ENCODE measurements at places on chromosomes 7 and 10. TPM values are rescaled to one million over a fixed set of nuclear protein-coding genes. Genes with fewer than 3 reads are reported as not detected.

DNA sequence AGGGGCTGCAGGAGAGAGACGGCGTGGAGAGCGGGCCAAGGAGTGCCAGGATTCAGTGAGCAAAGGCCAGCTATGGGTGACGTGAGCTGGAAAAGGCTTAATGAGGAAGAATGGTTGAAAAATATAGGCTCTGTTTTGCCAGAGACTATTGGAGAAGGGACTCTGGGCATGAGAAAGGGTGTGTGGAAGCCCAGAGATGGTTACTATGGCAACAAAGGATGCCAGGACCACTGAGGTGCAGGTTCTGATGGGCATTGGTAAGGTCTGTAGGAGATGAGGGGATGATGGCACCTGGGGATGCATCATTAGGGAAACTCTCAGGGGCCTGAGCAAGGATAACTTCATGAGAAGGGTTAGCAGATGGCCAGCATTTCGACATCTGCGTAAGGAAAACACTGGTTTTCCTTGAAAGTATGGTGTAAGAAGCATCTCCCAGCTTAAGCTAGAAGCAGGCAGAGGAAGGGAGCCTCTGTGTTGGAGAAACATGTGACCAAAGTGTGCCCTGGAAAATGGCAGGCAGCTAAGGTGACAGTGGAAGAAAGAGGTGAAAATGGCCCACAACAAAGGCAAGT is 21.6 kb upstream of the FAM180A start:
- peak; percentile 76 for DNase-seq

DNA sequence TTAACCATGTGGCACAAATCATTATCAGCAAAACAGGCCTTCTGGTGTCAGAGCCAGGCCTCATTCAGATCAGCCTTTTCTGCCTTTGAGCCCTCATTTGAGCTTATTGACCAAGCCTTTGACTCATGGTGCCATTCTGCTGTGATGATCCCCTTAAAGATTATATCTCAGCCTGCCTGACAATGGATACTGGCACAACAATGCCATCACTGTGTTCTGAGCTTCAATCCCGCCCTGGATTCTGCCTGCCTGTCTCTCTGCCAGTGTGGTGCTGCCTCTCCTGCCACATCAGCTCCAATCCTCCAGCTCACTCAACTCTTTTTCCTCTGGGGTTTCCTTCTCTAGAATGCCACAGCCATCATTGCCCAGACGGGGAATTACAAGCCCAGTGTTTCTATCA is 52.6 kb downstream of the SRI start:
- no peak for DNase-seq

DNA sequence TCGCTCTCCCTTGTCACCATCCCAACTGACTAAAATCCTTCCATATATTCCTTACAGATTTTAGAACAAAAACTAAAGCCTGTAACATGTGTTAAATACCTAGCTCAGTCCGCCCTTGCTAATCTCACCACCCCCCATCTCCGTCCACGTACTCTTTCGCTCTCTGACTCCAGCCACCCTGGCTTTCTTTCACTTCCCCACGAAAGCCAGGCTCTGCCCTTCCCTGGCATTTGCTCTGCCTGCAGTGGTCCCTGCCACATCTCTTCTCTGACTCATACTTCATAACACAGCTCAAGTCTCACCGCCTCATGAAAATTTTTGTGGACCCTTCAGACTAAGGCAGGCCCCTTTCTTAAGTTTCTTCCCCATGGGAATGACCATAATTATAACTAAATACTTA is 11.7 kb upstream of the GPAM start:
- no peak for DNase-seq

DNA sequence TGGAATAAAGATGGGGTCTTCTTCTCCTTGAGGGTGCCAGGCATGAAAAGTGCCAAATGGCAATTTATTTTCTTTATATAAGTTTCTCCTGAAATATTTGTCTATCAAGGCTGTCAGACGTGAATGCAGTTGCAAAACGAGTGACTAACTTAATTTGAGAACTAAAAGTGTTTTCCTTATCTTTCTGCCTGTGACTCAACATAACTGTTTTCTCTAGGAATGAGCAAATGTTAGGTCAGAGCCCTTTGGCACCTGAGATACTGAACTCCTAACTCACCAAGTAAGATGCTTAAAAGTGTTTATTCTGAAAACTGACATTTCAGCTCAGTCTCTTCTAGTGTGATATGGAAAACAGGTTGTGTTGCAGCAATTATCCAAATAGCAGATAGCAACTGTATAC is 197.0 kb downstream of the STK31 start:
- DNase-seq: peak; percentile 7

The FRMPD2 gene
- under 0.01 TPM for total RNA-seq

GRCh38 chr10:120931423-120931822 is 80.3 kb downstream of the WDR11 start:
- DNase-seq: no peak

GRCh38 chr7:39733881-39734632 is 110.7 kb downstream of the RALA start:
- DNase-seq: peak; percentile 60

The KLF14 gene
- under 0.01 TPM for total RNA-seq

DNA sequence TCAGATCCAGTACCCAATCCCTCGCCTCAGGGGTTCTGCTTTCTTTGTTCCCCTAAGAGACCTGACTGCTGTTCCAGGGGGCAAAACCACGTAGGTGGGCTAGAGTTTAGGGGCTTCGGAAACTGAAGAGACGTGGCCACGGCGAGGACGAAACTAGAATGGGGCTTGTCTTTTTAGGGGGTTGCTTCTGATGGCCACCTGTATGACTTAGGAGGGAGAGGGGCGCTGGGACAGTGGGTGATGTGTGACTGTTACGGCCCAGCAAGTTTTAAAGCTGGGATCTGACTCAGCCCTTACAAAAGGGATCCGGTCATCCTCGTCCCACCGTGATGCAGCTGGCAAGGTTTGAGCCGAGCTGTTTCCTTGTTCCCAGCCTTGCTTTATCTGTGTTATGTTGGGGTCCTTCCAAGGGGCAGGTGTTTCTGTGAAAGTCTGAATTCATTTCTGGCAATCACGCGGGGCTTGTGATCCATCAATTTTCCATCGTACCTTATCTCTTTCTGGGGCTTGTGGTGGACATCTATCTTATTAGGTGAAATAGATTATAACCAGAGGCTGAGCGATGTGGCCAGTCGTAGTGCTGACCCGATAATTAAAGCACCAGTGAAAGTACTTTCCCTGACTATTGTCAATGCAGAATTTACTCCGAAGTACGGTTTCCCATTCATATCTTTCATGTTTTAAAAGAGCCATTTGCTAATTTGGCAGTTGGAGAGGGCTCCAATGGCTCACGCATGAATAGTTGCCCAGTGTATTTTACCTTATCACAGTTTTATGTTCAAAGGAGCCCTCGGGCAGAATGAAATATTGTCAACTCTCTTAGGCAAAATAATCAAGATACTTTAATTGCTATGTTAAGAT is 830 bp downstream of the MET start:
- DNase-seq: peak; percentile 15

DNA sequence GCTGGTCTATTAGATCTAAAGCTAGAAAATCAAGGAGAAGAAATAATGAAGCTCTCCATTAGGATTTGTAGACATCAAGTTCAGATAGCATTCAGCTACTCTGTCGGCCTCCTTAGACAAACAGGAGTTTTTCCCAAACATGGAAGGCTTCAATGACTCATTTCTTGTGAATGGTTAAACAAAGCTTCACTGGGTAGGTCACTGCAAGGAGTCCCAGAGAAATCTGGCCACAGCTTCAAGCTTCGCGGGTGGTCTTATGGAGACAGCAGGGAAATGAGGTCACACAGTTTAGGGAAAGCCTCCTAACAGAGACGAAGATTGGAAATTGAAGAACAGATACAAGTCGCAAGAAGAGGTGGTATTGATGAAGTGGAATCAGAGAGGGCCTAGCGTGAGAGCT is 22.6 kb upstream of the LRRC72 start:
- DNase-seq: peak; percentile 21

The COBL gene
- not detected for total RNA-seq

GRCh38 chr10:62374862-62375710 is 917 bp downstream of the ZNF365 start:
- no peak for DNase-seq

DNA sequence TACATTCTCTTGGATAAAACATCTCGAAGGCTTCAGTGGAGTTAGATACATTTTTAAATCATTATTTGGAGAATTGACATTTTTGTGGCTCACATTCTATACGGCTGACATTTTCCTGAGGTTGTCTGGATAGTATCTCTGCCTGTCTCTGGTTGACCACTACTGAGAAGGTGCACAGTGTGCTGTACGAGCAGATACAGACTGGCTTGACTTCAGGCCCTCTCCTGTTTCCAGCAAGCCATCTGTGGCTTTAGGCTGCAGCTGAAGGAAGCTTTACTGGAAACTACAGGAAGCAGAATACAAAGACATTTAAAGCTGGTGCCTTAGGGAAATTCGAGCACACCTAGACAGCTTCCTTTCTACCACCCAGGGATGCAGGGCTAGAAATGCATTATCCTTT is 39.3 kb upstream of the RSU1 start:
- DNase-seq: peak; percentile 80

- peak; percentile 5 for DNase-seq
These were observed 888 bp downstream of the SLC18A2 start for GRCh38 chr10:117241541-117242462.

GRCh38 chr10:12750526-12751201 is 250.8 kb downstream of the CCDC3 start:
- no peak for DNase-seq

- no peak for DNase-seq
These were observed 2.1 kb upstream of the SFMBT2 start for GRCh38 chr10:7412928-7413282.

The ANLN gene
- total RNA-seq: 119 TPM

DNA sequence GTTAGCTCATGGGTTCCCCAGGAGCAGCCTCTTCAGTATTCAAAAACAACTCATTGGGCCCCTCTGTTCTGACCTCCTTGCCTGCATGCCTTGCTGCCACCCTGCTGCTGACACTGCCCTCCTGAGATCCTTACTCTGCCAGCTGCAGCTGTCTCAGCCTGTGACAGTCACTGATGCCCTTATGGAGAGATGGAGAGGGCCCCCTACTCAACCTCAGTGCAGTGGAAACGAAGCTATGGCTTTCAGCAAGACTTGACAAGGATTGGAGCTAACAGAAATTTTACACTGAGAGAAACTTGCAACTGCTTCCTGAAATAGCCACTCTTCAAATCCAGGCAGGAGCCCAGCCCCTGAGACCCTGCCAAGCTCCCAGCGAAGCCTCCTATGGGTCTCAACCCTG is 678.3 kb upstream of the C7orf33 start:
- no peak for DNase-seq

DNA sequence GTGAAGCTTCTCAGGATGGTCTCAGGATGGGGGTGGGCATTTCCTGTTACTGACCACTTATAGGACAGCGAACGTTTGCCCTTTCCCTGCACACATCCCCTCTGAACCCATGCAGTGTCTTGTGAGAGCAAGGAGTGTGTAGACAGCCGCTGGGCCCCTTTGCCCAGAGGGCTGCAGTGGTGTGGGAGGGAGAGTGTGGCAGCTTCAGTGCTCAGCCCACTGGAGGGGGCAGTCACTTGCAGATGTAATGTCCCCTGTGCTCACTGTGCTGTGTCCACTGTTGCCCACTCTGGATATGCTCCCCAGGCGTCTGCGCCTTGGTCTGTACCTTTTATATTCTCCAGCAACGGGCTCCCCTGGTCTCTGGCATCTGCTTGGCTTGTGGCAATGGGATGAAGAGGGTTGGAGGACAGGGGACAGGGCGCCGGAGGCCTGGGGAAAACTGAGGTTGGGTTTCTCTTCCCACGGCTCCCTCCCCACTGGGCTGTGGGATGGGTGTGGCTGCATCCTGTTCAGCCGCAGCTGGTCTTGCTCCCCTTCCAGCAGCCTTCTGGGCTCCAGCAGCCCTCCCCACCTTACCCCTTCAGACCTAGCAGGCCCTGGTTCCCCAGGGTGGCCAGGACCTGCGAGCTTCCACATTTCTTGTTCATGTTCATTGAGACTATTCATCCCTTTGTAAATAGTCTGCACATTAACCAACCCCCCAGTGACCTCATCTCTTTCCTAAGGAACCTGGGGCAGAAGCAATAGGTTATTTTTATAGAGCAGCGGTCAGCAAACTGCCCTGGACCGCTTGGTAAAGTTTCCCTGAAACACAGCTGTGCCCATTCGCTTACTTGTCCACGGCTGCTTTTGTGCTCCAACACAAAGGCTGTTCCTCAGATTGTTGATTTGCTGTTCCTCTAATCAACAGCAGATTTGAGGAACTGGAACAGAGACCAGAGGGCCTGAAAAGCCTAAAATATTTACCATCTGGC is 6.1 kb downstream of the ZNF789 start:
- no peak for DNase-seq

The TFR2 gene
- total RNA-seq: 0.43 TPM

The AKR1C3 gene
- total RNA-seq: 16.4 TPM

The ITPRID1 gene
- total RNA-seq: not detected

The ACSM6 gene
- total RNA-seq: not detected

The AGR3 gene
- not detected for total RNA-seq

DNA sequence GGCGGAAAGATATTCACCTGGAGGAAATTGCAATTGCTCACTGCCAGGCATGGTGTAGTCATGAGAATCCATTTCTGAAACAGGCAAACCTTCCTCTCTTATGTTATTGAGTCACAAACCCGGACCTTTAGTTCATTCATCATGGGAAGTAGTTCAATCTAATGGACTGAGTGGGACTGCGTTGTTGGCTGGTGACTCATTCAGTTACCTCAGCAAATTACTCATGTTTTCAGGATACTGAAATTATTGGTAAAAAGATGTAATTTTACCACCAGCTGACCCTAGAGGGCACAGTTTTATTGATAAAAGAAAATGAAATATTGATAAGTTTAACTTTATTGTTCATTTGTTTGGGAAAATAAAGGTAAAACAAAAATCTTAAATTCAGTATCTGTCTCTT is 1194.4 kb upstream of the SORCS1 start:
- peak; percentile 71 for DNase-seq

DNA sequence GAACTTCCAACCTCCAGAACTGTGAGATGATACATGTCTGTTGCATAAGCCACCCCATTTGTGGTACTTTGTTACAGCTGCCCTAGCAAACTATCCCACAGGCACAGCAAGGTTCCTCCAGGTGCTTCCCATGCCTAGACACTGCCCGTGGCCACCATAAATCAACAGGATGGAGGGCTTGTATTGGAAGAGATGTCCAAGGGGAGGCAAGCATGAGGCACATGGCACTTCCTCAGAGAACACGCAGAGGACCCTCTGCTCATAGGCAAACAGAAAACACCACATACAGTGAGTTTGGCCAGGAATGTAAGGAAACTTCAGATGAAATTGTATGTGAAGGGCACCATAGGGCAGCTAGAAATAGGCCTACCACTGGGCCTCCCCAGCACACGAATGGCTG is 291.1 kb downstream of the GRID1 start:
- DNase-seq: no peak

The PLCE1 gene
- total RNA-seq: 0.32 TPM

The SPDYE5 gene
- total RNA-seq: not detected

The TCF7L2 gene
- total RNA-seq: 7.1 TPM

The DYDC2 gene
- under 0.01 TPM for total RNA-seq

The CALHM3 gene
- total RNA-seq: under 0.01 TPM

DNA sequence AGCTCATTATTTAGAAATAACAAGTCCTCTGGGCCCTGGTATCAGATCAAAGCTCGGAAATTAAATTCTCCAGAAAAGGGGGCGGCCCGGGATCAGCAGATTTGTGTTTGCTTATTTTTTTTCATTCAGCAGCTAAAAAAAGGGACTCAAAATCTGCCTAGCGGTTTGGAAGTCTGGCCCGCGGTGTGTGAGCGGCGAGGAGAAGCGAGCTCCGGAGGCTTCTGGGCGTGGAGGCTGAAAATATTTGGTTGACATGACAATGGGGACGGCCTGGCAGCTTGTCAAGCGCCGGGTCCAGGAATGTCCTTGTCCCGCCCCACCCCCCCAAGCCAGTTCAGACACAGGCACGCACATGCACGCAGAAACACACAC is 43.4 kb downstream of the FOXL3 start:
- DNase-seq: peak; percentile 6

GRCh38 chr7:92797284-92797683 is 39.1 kb downstream of the CDK6 start:
- DNase-seq: no peak
